ENCODE measurements at places on chromosomes 1 and 21.

DNA sequence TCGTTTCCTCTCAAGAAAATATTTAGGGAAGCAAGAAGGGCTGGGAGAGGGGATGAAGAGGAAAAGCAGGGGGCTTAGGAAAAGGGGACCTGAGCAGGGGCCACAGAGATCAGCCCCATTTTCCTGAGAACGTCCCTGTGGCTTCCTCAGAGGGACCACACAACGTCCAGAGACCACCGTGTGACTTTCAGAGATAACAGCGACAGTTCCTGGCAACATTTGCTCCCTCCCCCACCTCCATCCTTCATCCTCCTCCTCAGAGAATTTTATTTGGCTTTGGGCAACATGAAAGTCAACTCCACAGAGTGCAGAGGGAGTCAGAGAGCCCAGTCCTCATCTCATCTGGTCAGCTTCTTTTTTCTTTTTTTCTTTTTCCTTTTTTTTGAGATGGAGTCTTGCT lies 50.9 kb downstream of the RUNX1 start:
- no peak for DNase-seq

DNA sequence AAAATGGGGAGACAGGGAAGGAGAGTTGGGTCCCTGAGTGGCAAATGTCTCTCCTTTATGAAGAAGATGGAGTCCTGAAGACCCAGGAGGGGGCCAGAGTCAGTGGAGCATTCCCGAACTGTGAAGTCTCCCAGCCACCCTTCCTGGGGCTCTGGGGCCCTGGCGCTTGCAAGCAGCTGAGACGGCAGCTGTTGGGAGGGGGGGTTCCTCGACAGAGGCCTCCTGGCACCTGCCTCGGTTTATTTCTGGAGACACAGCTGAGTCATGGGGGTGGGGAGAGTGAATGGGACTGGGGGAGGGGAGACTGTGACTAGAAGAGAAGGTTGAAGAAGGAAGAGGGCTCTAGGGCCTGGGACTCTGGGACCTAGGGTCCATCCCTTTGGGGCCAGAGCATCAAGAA lies 14.0 kb downstream of the NES start:
- DNase-seq: no peak

GRCh38 chr21:29384683-29385359 lies 86.1 kb downstream of the BACH1 start:
- DNase-seq: no peak

DNA sequence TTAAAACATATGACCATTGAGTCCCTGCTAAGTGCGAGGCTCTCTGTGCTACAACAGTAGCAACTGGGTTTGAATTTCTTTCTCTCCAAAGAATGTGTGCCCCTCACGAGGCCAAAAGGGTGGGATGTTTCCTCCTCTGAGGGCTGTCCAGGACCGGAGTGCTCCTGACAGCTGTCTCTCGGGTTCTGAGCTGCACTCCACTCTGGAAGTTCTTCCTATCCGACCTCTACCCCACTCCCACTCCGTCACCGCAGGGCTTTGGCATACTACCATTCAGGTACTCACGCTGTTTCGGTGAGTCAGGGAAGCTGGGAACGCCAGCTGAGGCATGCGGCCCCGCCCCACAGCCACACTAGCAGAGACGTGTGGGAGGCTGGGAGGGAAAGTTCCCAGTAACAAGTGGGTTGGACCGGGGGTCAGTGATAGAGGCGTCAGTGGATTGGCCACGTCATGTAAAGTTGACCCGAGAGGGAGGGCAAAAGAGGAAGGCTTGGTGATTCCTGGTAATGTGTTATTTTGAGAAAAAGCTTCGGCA lies 705 bp upstream of the SLC50A1 start:
- peak; percentile 63 for DNase-seq

- no peak for DNase-seq
These were observed 490.4 kb upstream of the NCAM2 start for GRCh38 chr21:20507783-20508182.

GRCh38 chr1:179883745-179884138 lies 1.7 kb downstream of the TOR1AIP1 start:
- peak; percentile 28 for DNase-seq

GRCh38 chr1:47814612-47815395 lies 182.4 kb downstream of the TRABD2B start:
- no peak for DNase-seq

DNA sequence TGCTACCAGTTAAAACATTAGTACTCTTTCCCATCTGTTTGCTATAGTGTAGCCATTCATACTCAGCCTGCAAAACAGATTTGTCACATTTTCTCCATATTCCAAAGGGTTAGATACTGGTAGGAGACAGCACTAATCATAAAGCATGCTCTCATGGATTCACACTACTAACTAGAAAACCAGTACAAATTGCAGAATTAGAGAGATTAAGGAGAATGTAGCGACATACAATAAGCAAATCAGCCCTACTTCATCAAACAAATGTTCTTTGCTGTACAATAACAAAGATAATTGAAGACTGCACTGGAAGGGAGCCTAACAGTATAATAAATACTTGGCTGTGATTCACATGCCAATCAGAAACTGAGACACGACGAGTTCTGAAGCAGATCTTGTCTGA lies 368.0 kb upstream of the PRMT6 start:
- DNase-seq: no peak

DNA sequence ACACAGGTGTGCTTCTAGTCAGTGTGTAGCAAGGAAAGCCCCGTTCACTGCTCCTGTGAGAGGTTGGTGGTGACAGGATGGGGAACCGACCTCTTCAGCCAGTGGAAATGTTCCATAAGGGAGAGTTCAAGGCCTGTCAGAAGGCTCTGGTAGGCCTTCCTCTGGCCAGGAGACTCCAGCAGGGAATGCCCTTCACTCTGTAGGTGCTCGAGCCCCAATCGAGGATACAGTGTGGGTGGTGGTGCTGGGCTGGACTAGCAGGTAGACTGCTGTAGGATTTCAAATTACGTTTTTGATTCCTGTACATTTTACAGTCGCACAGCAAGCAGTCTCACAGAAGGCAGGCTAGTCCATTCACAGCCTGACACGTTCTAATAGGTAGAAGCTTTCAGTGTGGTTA lies 37.8 kb downstream of the NCF2 start:
- no peak for DNase-seq

DNA sequence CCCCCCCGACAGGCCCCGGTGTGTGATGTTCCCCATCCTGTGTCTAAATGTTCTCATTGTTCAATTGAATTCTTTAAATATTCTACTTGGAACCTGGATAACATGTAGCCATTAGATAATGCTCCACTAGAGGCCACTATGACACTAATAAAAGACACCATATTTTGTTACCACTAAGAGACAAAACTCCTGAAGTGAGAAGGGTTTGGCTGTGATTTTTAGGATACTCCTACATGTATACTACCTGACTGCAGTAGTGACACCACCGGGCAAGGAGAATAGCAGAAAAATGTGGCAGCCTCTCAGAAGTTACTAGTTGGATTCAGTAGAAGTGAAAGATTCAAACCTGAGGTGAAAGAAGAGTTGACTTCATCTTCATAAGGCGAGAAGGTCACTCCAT lies 36.0 kb downstream of the F5 start:
- DNase-seq: no peak

- no peak for DNase-seq
These were observed 57.7 kb upstream of the ZC3H11B start for GRCh38 chr1:219670426-219671149.

DNA sequence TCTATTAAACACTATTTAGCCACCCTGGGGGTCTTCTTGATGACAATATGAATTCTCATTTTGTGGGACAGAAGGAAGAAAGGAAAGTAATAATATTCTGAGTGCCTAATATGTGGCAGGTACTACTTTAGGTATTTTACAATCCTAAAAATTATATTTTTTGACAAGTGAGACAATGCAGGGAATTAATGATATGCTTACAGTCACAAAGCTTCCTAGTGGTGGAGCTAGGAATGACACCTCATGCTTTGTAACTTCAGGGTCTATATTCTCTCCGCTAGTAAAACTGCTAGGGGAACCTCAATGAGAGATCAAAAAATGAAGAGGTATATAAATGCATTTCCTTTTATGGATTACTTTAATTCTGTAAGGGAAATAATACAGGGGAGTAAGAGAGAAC lies 44.3 kb downstream of the TPR start:
- no peak for DNase-seq

- no peak for DNase-seq
These were observed 167.4 kb downstream of the HHAT start for GRCh38 chr1:210496063-210496462.

GRCh38 chr1:174990382-174990999 lies 9.3 kb upstream of the CACYBP start:
- DNase-seq: no peak

GRCh38 chr1:193311226-193311948 lies 125.0 kb upstream of the B3GALT2 start:
- DNase-seq: no peak

GRCh38 chr1:240099329-240099728 lies 7.6 kb downstream of the FMN2 start:
- no peak for DNase-seq

- no peak for DNase-seq
These were observed 2.0 kb upstream of the B3GALT5 start for GRCh38 chr21:39610703-39611102.

DNA sequence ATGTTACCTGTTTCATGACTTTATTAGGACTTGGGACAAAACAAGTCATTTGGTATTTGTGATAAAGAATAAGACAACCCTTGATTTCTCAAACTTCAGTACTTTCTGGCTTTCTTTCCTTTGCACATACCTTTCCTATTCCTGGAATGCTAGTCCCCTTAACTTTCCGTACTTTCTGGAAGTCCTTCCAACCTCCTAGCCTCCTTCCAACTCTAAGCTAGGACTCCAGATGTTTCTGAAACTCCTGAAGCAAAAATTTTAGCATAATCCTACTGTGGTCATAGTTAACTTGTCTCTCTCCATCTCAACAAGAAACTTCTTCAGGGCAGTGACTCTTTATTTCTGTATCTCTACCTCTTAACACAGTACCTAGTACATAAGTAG lies 19.8 kb upstream of the C1orf105 start:
- DNase-seq: no peak

DNA sequence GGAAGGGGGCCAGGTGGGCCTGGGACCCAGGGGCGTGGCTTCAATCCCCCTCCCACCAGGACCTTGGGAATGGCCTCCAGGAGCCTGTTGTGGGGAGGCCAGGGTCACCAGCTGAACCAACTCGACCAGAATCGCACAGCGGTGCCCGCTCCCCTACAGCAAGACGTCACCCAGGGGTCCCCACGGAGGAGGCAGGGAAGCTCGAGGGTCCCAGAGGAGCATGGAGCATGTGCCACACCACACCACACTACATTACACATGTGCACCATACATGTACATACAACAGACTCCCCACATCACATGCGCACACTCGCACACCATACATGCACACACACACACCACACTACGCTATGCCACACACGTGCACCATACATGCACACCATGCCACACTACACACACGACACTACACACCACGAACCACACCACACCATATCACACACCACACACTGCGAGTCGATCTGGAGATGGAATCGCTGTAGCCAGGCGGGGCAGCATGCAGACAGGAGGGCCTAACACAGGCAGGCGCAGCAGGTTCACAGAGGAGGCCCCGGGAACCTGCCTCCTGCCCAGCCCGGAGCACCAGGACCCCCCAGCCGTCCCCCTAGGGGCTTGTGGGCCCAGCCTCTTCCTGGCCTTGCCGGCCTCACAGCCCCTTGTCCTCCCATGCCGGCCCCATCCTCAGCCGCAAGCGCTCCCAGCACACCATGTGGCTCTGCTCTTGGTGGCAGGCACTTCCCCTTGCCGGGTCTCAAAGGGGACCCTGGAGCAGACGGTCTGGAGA lies 596 bp downstream of the ITGB2 start:
- DNase-seq: no peak

DNA sequence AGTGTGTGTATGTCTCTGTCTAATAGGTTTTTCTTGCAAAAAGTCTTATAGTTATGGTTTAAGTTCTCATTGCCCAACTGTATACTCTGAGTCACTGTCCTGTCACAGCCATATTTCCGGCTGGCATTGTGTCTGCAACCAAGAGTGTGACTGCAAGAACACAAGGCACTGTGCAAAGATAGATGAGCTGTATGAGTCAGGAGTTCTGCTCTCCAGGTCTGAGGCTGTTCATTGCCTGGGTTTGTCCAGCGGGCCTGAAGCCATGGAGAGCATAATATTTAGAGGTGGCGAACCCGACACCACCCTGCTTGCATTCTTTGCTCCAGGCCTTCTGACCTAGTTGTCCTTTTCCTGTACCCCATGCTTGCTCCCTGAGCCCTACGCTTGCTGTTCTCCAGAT lies 50.9 kb upstream of the CNIH3 start:
- DNase-seq: no peak

GRCh38 chr1:15305468-15305770 lies 58.4 kb downstream of the FHAD1 start:
- no peak for DNase-seq

- DNase-seq: no peak
These were observed 145.4 kb downstream of the SLC45A1 start for GRCh38 chr1:8463144-8463927.

DNA sequence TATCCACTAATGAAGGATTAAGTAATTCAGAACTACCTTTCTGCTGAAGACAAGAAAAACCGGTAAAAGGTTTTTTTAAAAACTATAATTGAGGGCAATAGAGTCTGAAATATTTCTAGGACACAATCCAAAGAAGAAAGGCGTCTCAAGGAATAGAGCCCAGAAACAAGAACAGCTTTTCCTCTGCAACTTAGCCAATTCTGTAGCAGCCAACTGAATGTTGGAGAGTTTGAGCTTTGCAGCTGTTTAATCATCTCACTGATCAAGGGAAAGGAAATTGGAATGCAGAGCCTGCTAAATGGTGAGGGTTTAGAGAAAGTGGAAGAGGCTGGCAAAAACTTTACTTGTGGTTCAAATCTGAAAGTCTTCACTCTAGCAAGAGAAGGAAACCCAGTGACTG lies 818.9 kb downstream of the KCNT2 start:
- no peak for DNase-seq

DNA sequence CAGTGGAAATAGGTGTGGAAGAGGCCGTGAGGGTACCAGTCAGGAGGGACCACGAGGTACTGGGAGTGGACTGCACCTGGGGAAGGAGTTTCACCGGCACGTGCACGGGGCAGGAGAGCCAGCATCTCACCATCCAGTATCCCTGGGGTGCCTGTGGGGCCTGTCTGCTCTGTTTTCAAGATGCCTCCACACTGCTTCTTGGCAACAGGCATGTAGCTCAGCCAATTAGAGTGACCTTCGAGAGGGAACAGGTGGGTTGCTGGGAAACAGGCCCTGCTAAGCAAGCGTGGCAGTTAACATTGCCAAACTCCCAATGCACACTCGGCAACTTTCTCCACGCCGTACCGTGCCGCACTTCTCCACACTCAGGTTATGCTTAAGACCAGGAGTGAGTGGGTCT lies 17.7 kb downstream of the KCNC4 start:
- DNase-seq: no peak

- DNase-seq: peak; percentile 16
These were observed at the start of gene PRDM16 for GRCh38 chr1:3068564-3069431. PRDM16 (plus strand) TSS chr1:3069203; CDS start chr1:3069260, 57 bp downstream.

- no peak for DNase-seq
These were observed 8.5 kb downstream of the CCT8 start for GRCh38 chr21:29064850-29065481.

DNA sequence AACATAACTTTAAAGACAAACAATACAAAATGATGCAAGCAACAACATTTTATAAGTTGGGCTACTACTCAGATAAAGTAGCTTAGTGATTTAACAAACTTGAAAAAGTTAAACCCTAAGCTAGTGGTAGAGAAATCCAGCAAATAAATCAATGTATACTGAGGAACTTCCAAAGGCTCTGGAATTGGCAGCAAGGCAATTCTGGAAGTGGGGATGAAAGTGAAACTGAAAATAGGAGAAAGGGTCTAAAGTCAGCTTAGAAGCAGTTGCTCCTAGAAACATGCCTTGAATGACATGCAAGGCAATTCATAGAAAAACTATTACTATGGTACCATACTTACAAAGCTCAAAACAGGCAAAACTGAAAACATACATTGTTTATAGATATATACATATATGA lies 90.0 kb upstream of the CAMK1G start:
- no peak for DNase-seq
